ENCODE measurements at places on chromosomes 2 and 18. TPM values are rescaled to one million over a fixed set of nuclear protein-coding genes. Genes with fewer than 3 reads are reported as not detected.

Gene ALK
- 0.21 TPM for total RNA-seq

Gene TRIB2
- 70.4 TPM for total RNA-seq

Gene GKN1
- total RNA-seq = not detected

Gene EIF2AK2
- total RNA-seq = 12.7 TPM

Gene TIMM21
- 46.0 TPM for total RNA-seq

Gene EFHD1
- total RNA-seq = 3.8 TPM

Gene SKOR2
- 0.15 TPM for total RNA-seq

Gene SEPTIN10
- total RNA-seq = 57.5 TPM

Gene CHRNG
- not detected for total RNA-seq

All from H7 (cell line).